Stimulated activated CD4-positive, alpha-beta T cell treated with anti-CD3 and anti-CD28 coated beads, Interleukin-2, amount 100 ng/mL, for 4 hours (primary cell): ENCODE measurements at places on chromosomes 7 and 10.

- no peak for DNase-seq
Observed at GRCh38 chr10:72000073-72001032, 36.2 kb downstream of the CHST3 start.

DNA sequence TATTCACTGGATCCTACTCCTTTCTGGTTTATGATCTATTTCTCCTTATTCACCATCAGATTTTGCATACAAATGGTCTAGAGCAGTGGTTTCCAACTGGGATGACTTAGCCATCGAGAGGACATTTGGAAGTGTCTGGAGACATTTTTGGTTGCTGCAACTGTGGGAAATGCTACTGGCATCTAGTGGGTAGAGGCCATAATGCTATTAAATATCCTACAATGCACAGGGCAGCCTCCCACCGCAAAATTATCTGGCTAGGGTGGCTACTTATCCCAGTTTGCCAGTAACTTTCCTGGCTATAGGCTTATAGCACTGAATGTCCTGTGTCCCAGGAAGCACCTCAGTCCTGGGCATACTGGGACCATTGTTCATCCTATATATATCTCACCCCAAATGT, 21.5 kb upstream of the DDX50 start:
- no peak for DNase-seq

DNA sequence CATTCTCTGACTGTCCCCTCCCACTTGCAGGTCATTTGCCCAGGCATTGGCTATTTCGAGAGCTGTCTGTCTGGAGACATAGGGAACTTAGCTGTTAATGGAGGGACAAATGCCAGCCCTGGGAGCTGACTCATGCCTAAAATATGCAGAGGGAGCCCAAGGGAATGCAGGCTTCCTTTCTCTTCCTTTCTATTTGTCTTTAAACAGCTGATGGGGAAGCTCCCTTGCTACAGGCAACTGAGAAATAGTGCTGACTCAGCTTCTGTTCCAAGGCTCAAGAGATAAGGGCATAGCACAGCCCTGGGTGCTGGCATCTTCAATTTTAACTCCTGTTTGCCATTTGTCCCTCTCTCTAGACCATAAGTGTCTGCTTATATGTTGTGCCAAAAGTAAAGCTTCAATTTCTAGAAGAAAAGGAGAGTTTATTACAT, 82.7 kb upstream of the C1GALT1 start:
- DNase-seq = no peak

GRCh38 chr10:93591065-93591808, 9.8 kb downstream of the RBP4 start:
- DNase-seq = no peak

DNA sequence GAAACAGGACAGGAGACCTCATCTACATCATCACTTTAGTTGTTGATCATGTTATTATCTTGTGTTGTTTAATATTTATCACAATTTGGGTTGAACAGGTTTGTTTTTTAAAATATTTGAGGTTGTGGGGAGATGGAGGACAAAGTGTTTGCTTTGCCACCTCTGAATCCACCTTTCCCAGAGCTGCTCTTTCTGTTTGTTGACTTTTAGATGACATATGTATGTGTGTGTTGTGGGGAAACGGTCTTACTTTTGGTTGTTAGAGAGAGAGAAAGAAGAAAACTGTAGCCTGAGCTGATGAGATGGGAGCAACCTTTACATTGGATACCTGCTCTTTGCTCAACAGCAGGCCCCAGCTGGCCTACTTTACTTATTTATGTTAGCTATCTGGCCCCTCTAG, 19.0 kb upstream of the SLC16A12 start:
- DNase-seq = no peak
